ENCODE measurements at places on chromosomes 1 and 21.
A peak's percentile ranks its signal among the peaks of the same experiment; 100 is the strongest.

DNA sequence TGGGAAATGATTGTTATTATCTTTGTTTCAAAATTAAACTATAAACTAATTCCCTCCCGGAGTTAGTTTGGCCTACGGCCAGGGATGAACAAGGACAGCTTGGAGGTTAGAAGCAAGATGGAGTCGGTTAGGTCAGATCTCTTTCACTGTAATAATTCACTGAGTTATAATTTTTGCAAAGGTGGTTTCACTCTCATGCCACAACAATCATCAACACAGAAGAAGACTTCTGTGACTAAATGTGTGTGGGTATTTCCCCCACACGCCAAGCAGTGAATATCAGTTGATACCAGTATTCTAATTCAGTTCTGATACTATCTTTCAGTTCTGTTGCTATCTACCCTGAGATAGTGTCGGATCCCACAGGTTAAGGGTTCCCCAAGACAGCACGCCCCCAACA is 215.1 kb downstream of the S1PR1 start:
- no peak for DNase-seq

GRCh38 chr1:92486251-92487077 is at the start of gene GFI1:
TSS of gene GFI1 (minus strand) at chr1:92486925. CDS start at chr1:92483487, 3,438 bp downstream.
- peak; percentile 73 for DNase-seq

DNA sequence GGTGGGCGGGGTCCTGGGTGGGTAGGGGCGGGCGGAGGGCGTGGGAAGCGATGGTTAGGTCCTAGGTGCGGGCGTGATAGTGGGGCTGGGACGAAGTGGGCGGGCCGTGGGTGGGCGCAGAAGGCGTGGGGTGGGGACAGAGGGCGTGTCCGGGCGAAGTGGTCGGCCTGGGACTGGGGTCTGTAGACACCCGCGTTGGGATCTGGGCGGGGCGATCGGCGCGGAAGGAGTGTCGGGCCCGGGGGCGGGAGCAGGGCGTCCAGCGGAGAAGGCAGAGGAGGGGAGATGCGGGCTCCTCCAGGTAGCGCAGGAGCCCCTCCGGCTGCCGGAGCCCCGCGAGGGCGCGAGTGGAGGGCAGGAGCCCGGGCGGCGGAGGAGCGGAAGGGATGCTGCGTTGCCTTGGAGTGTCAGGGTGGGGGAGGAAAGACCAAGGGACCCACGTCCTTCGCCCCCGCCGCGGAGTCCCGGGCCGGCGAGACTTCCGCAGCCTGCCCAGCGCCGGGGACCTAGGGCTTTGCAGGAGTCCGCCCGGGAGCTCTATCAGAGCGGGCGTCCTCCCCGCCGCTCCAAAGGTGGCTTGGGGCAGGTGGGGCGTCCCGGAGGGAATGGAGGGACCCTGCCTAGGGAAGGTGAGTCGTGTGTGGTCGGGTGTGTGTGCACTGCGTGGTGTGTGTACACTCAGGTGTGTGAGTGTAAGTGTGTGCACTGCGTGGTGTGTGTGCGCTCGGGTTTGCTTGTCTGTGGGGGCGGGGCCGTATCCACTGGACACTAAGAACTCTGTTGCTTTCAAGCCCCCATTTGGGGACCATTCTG is 27.0 kb upstream of the PRSS38 start:
- DNase-seq = peak; percentile 90

GRCh38 chr1:7261490-7261889 is 476.2 kb downstream of the CAMTA1 start:
- no peak for DNase-seq

DNA sequence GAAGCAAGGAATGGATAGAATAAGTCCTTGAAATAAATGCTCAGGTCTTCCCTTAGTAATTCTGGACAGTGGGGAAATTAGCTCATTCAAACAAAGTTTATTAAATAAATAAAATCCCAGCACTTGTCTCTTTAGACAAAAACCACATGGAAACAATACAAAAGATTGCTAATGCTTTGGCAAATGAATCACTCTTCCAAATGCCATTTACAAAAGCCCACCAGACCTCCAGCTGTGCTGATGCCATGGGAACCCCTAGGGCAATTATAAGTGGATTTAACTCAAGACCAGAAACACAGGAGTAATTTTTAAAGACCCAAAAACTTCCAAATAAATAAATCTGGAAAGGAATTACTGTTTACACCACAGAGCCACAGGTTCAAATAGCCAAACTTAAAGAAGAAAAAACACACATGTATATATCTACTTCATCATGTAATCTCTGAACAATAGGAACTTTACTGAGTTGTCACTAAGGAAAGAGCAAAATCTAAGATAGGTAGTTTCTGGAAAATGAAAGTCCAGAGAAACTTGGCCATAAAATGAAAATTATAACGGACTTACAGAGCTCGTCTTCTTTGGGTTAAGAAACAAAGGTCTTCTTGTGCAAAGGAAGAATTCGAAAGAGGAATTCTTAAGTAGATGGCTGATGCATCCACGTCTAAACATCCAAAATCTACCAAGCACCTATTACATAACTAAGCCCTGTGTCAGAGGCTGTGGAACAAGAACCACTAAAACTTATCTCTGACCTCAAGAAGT is 399.4 kb downstream of the SMYD3 start:
- no peak for DNase-seq

DNA sequence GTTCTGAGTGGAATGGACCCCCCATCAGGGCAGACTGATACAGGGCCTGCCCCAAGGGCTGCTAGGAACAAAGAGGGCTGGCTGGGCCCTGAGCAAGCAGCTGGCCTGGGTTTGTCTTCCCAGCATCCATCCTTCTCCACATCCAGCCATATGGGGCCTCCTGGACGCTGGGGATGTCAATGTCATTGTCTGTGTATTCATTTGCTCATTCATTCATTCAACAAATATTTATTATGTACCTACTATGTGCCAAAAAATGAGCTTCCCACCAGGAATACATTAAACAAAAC is 15.6 kb upstream of the ECE1 start:
- DNase-seq = no peak

GRCh38 chr1:151713044-151713443 is 3.6 kb downstream of the CELF3 start:
- DNase-seq = no peak

DNA sequence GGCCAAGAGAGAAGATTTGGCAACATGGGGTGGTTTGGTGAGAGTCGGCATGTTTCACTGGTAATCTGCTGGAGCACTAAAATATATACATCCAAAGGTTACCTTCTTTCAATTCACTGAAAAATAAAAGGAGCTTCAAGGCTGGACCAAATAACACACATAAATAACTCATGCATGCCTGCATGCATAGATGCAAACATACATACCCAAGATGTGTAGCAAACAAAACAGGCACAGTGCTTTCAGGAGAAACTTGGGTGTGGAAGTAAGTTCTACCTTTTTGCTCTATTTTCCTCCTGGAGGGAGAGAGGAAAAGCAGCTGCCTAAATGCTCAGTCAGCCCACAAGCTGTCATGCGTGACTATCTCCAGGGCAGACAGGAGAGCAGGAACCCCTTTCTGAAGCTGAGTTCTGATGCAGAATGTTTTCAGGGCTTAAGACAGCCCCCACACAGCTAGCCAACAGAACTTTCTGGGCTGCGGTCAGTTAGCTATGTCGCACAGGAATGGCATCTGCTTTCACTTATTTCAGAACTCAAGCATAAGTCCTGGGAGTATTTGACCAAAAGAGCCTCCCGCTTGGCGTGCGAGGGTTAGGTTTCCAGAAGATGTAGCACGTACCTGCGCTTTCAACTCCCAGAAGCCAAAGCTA is 166.2 kb downstream of the TOMM20 start:
- DNase-seq = peak; percentile 36

GRCh38 chr1:4108331-4108730 is 208.3 kb upstream of the C1orf174 start:
- peak; percentile 62 for DNase-seq

GRCh38 chr1:30196872-30197638 is 526.3 kb downstream of the MATN1 start:
- DNase-seq = no peak

DNA sequence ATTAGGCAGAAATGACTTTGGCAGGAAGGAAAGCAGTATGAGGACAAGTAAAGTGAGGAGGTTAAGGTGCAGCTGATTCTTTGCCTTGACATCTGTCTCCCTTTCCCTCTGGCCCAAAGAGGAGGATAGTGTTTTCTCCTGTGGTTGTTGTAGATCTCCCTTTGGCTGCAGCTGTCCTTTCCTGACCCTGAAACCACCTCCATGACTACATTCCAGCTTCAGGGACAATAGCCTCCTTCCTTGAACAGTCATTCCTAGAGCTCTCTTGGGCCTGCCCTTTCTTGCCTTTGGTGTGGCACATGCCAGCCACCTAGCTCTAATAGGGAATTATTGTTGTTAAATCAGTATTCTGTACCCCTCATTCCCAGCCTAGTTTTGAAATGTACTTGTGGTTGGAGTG is 6.2 kb downstream of the ZMYM1 start:
- DNase-seq = no peak

DNA sequence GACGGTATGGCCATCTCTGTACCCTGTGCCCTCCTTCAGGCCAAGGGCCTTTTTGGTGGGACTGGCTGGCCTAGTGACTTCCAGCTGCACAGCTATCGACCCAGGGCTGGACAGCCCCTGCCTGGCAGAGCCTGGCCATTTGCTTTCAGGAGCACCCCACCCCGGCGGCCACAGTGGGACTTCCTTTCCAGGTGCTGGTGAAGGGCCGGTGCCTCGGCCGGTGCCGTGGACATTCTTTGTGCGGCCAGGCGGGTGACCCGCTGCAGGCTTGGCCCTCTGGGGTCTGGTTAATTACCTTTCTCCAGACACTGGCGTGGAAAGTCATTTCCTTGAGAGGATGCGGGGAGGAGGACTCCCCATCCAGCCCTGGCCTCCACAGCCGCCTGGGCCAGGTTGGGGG is 50.1 kb downstream of the PRDM16 start:
- no peak for DNase-seq

- no peak for DNase-seq
These were observed 1.2 kb downstream of the RUNX3 start for GRCh38 chr1:24928689-24929397.

- no peak for DNase-seq
These were observed 176.1 kb downstream of the CACNA1E start for GRCh38 chr1:181659321-181659957.

DNA sequence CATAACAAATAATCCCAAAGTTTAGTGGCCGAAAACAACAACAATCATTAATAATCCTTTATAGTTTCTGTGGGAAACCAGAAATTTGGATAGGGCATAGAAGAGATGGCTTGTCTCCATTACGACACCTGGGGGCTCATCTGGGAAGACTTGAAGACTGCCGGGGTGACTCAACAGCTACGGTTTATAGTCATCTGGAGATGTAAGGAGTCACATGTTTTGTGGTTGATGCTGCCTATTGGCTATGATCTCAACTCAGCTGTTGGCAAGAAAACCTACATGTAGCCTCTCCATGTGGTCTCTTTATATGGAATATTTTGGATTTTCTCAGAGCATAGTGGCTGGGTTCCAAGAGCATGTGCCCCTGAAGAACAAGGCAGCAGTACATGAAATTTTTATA is 29.3 kb upstream of the TSPAN2 start:
- DNase-seq = no peak

GRCh38 chr1:170903961-170904360 is 31.4 kb upstream of the MROH9 start:
- no peak for DNase-seq

DNA sequence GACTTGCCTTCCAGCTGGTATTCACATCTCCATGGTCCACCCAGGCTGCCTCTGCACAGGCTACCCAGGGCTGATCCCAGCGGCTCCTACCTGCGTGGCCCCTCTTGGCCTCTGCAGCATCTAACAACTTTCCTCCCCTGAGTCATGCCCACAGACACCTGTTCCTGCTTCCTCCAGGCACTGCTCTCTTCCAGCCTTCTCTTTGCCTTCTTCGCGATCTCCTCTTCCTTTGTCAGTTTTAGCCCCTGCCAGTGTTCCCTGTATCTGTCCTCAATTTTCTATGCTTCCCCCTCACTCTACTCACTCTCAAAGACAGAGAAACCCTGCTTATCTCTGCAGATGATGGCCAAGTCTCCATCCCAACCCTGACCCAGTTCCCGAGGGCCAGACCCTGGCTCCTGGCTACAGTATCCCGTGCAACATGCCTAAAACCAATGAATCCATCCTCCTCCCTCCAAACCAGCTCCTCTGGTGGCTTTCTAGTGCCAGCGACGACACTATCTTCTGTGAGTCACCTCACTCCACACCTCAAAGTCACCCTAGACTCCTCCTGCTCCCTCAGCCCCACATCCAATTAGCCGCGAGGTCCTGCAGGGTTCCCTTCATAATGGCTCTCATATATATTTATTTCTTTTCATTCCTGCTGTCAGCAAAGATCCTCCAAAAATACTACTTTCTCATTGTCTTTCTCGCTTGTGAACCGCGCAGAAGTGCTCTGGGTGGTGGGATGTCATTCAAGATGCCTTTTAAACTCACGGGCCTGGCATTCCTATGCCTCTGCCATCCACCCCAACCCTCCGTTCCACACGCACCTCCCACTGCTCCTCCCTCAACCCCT is 259.2 kb downstream of the TOMM20 start:
- no peak for DNase-seq

- no peak for DNase-seq
These were observed 8.8 kb downstream of the MINDY1 start for GRCh38 chr1:150997949-150998348.

DNA sequence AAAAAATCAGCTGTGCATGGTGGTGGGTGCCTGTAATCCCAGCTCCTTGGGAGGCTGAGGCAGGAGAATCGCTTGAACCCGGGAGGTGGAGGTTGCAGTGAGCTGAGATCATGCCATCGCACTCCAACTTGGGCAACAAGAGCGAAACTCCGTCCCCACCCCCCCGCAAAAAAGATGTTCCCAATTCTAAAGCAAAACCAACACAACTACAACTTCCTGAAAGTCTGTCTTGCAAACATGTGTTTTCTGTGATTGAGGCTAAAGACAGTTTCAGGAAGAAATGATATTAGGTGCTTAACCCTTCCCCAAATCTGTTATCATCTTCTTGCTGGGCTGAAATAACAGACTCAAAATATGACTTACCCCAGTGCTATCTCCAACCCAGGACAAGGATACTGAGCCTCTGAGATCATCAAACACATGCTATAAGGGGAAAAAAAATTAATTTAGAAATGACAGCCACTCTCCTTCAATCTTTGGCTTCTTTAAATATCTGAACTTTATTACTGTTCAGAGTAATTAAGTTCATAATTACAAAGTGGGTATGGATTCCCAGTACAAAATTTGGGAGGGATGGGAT is 28.5 kb downstream of the SORT1 start:
- no peak for DNase-seq

DNA sequence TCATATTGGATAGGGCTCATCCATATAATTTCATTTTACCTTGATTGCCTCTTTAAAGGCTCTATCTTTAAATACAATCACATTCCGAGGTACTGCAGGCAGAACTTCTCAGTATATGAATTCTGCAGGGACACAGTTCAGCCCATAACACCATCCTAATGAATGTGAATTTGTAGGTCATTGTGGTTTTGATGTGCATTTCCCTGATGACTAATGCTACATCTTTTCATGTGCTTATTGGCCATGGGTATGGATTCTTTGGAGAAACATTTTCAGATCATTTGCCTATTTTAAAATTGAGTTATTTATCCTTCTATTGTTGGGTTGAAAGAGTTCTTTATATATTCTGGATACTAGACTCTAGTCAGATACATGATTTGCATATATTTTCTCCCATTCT is 9.6 kb upstream of the RPS6KC1 start:
- DNase-seq = no peak

GRCh38 chr1:158067662-158068061 is 74.2 kb downstream of the KIRREL1 start:
- no peak for DNase-seq
